ENCODE measurements at places on chromosomes 5 and 9. TPM values are rescaled to one million over a fixed set of nuclear protein-coding genes. Genes with fewer than 3 reads are reported as not detected.

The ANKDD1B gene
- 0.45 TPM for total RNA-seq

The WDR41 gene
- total RNA-seq: 39.2 TPM

The IL13 gene
- 1.4 TPM for total RNA-seq

The PCDHA12 gene
- total RNA-seq: not detected

The TNFSF15 gene
- total RNA-seq: 0.23 TPM

The RUSC2 gene
- total RNA-seq: 22.3 TPM

The IGIP gene
- total RNA-seq: 9.2 TPM

GRCh38 chr9:96483733-96484390, 33.9 kb downstream of the HABP4 start:
- DNase-seq: no peak

DNA sequence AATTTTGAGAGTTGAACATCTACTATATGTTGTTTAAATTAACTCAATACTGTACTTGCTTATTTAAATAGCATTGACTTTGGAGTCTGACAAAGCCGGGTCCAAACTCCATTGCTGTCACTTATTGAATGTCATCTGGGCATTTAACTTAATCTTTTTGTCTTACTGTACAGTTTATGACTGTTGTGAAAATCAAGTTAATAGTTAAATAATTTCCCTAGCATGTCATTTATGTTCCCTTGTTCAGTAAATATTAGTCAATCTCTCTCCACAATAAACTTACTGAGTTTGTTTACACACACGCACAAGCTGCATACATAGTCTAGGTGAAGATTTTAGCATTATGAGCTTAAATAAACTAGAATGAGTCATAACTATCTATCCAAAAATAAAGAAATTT, 6.3 kb upstream of the UGCG start:
- DNase-seq: no peak

DNA sequence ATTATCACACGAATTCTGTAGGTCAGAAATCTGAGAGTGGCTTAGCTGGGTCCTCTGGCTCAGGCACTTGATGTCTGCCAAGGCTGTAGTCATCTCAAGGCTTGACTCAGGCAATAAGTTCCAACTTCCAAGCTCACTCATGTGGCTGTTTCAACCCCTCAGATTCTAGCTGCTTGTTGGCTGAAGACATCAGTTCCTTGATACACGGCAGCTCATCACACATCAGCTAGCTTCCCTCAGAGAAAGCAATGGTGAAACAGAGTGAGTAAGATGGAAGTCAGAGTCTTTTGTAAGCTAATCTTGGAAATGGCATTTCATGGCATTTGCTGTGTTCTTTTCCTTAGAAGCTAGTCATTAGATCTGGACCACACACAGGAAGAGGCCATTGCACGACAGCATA, 204.2 kb upstream of the PTGER4 start:
- DNase-seq: no peak

- DNase-seq: no peak
Measured at GRCh38 chr9:79026316-79026715, 545.4 kb upstream of the TLE4 start.

DNA sequence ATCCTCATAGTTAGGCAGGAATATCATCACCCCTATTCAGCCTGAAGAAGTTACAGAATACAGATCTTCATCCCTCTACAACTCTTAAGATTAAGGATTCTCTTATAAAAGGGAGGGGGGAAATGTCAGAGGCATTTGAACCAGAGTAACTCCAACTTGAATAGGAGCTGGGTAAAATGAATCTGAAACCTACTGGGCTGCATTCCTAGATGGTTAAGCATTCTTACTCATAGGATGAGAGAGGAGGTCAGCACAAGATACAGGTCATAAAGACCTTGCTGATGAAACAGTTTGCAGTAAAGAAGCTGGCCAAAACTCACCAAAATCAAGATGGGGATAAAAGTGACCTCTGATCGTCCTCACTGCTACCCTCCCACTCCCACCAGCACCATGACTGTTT, 14.4 kb downstream of the FREM1 start:
- DNase-seq: no peak

DNA sequence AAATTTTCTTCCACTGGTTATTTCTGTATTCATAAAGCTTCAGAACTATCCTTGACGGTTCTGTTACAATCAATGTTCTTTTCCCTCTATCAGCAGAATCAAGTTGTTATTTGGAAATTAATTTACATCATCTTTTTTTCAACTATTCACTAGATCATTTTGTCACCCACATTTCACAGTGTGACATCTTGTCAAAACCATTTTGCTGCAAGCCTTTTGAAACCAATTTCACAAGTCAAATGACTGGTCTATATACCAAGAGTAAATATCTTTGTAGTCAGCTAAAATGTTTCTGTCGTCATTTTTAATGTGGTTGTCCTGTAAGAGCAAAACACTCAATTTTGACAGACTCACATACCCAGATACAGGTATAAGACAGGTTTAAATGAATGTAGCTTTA, 984.3 kb upstream of the TYRP1 start:
- DNase-seq: no peak

DNA sequence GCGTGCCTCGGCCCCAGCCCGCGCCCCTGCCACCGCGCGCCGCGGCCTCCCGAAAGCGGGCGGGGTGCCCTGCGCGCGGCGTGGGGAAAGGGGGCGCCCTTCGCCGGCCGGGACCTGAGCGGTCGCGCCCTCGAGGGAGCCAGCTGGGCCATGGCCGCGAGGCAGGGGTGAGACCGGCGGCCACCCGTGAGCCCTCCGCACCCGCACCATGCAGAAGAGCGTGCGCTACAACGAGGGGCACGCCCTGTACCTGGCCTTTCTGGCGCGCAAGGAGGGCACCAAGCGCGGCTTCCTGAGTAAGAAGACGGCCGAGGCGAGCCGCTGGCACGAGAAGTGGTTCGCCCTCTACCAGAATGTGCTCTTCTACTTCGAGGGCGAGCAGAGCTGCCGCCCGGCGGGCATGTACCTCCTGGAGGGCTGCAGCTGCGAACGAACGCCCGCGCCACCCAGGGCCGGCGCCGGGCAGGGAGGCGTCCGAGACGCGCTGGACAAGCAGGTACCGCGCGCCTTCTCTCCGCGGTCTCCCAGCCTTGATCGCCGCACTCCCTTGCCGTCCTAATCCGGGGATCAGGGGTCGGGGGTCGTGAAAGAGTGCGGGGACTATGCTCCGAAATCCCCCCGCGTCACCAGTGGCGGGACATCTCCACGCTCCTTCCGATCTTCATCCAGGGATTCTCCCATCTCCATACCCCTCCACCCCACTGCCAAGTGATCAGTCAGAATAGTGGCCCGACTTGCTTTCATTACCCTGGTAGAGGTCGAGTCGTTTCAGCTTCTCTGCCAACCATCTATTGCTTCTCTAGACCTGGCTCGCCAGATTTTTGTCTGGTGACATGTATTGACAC, 590 bp downstream of the RASGRF2 start:
- DNase-seq: no peak

- no peak for DNase-seq
Measured at GRCh38 chr9:113914517-113914916, 38.4 kb downstream of the ZNF618 start.

DNA sequence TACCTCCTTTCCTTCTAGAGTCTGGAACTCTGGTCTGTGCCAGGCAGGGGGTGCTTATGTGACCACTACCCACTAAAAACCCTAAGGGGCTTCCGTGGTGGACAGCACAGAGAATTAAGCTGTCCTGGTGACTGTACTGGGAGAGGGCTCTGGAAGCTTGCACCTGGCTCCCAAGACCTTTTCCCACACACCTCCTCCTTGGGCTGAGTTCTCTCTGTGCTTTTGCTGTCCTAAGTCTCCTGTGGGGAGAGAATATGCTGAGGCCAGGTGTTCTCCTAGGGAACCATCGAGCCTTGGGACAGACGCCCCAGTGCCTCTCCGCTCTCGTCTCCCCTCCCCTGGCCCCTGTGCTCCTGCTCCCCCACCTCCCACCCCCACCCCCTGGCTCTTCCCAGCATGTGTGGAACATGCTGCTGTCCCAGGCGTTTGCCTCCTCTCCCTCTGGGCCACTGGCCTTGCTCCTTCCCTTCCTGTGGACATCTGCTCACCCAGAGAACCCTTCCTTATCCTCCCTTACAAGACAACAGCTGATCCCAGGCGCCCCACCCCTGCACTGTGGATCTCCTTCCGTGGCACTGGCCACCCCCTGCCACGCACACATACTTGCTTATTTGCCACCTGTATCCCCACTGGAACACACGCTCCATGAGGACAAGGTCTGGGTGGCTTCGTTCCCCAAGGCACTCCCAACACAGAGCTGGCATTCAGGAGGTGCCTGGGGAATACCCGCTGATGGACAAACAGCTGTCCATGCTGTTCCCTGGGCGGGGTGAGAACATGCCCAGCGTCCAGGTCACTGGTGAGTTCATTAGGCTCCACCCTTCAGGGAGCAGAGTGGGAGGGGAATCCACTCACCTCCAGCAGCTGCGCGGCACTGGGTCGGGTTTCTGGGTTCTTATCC, 83.0 kb downstream of the STK10 start:
- DNase-seq: no peak

- no peak for DNase-seq
Measured at GRCh38 chr5:73151766-73152410, 21.1 kb upstream of the TMEM174 start.

DNA sequence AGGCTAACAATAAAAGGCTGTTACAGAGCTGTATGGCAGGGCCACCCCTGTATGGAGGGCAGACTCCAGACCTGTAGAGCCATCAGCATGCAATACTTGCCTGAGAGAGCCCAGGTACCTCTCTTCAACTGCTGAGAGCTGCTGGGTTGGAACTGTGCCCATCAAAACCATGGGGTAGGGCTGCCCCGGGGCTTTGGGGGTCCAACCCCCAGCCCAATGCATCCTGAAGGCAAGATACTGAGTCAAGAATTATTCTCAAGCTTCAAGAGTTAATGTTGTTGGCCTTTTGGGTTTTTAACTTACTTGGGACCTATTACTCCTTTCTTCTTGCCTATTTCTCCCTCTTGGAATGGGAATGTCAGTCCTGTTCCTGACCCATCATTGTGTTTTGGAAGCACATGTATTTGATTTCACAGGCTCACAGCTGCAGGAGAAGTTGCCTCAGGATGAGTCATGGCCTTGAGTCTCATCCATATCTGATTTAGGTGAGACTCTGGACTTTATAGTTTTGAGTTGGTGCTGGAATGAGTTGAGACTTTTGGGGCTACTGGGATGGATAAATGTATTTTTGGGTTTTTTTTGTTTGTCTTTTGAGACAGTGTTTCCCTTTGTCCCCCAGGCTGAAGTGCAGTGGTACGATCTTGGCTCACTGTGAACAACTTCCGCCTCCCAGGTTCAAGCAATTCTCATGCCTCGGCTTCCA, 21.0 kb upstream of the CDK7 start:
- DNase-seq: no peak

DNA sequence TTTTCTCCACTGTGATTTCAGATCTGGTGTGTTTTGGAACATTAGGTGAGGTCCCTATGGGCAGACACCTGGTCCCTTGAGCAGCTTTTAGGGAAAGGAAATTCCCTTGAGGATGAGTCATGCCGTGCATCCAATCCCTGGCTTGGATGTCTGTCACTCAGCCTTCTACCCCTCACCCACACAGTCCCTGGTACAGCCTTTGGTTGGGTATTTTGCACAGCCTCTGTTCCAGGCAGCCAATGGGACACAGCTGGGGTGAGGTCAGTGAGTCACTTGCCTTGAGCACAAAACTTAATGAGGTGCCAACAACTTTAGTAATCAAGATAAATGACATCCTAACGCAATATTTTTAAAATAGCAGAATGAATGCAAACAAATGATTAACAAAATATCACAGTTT, 22.7 kb upstream of the SVEP1 start:
- DNase-seq: no peak

- no peak for DNase-seq
Measured at GRCh38 chr5:51484326-51484725, 101.1 kb downstream of the ISL1 start.

DNA sequence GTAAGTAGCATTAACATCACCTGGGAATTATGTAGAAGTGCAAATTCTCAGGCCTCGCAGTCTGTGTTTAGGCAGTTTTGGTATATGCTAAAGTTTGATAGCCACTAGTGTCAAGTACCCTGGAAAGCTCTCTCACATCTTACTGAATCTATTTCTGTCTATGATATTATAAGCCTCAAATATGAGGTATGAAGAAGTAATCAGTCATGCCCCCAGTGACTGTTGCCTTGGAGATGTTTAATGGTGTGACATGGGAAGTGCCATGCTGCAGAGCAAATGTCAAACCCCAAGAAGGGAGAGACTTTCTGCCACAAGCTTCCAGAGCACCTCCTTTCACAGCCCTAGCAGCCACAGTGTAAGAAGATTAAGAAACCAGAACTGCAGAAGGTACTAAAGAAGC, 9.8 kb upstream of the PDE8B start:
- no peak for DNase-seq

DNA sequence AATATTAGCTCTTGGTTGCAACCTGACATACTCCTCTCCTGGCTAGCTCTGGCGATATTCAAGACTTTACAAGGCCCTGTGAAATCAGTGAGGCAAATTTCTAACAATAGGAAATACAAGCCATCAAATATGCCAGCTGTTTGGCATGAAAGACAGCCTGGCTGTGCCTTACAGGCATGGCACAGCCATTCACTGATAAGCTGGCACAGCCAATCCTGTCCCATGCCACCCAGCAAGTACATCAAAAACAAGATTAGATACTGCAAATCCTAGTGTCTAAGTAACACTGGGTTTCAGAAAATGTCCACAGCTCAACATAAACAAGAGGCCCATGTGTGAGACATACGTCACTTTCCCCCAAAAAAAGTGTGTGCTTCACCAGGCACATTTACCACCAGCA, 1045.8 kb upstream of the DMAC1 start:
- DNase-seq: no peak

GRCh38 chr5:139743001-139743771, 52.4 kb upstream of the PSD2 start:
- DNase-seq: no peak

DNA sequence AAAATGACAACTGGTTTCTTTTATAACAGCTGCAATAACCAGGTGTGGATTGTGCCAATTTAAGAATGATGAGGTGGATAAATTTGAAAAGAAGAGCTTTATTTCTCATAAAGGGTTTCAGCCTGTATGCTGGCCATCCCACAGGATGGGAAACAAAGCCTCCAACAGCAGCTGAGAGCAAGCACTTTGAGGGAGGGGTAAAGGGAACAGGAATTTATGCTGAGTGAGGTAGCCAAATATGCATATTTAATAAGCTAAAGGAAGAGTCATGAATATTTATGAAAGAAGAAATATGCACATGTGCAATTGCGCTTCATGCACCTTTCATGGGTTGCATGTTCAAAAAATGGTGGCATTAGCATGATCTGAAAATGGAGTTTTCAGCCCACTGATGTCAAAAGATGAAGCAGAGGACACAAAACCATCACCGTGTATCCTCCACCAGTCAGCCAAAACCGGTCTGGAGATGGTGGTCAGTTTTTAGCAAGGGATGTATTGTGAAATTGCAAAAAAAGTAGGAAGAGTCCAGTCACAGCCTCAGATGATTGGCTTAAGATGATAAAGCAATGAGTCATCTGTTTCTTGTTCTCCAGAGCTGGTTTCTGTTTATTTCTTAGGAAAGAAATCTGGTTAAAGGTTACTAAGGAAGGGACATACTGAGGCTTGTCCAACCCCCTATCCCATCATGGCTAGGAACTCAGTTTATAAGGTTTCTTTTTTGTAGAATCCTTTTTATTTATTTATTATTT, 47.9 kb downstream of the DEPDC1B start:
- no peak for DNase-seq

GRCh38 chr9:38130724-38131123, 61.7 kb upstream of the SHB start:
- DNase-seq: no peak
